Lower leg skin (tissue), 4 donors: ENCODE measurements at places on chromosomes 12 and 14.

- no peak for DNase-seq
Observed at GRCh38 chr14:38839694-38840365, 263.2 kb downstream of the SEC23A start.

DNA sequence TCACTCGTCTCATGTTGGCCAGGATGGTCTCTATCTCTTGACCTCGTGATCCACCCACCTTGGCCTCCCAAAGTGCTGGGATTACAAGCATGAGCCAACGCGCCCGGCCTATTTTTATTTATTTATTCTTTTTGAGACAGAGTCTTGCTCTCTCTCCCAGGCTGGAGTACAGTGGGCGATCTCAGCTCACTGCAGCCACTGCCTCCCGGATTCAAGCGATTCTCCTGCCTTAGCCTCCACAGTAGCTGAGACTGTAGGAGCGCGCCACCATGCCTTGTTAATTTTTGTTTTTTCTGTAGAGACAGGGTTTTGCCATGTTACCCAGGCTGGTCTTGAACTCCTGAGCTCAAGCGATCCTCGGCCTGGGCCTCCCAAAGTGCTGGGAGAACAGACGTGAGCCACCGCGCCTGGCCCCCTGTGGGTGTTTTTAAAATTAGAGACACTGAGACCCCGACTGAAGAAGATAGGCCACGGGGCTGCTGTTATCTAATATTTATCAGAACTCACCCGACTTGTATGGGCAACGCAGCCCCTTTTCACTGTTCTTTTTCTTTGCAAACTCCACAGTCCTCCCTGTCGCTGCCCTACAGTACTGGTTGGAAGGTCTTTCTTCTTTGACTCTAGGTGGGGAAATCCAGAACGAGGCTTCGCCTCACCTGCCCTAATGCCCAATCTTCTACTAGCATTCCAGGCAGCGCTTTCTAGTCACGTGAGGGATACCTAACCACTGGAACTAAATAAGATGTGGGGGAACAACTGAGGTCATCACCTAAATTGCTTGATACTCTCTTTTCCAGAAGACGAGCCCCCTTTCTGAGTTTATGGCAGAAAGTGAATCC lies 1.4 kb upstream of the GABARAPL1 start:
- no peak for DNase-seq

DNA sequence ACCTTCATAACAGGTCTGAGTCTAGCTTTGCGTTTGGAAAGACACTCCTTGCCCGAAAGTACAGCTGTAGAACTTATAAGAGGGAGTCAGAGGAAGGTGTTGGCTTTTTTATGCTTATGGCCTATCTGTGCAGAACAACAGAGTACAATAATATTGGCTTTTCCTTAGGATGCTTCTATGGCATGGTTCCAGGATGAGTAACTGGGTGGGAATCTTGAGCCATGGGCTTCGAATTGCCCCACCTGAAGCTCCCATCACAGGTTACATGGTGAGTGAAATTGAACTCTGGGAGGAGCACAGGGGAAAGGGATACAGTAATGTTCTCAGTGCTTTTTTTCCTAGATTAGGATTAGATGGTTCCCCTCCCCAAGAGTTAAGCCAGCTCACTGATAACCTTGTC lies 13.0 kb downstream of the PARP2 start:
- DNase-seq = no peak

DNA sequence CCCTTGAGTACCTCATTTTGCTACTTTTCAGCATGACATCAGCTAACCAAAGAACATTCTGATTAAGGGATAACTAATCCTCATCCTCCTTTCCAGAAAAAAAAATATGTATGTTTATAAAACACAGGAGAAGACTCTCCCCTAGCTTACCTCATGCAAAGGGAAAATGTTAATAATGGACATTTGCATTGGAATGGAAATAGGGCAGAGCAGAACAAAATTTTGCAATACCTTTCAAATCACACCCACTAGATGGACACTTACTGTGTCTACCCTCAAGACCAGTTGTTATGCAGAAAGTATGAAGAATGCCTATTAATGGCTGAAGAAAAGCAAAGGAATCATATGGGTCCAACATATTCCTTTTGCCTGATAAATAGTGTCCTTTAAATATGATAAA lies 8.9 kb upstream of the SLCO1A2 start:
- no peak for DNase-seq

DNA sequence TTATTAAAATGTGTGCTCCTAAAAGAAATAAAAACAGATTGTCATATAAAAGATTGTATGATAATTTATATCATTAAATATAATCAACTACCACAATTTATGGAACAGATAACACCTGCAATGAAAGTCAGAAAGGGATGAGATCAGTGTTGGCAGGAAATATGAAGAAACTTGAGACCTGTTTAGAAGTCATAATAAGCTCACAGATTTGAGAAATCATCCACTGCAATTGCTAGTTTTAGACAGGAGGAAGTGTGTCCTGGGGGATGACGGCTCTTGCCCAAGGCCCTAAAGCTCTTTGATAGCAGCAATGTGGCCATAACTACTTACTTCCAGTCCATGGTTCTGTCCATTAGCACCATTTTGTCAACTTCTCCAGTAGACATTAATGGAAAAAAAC lies 122.8 kb upstream of the SOX5 start:
- DNase-seq = no peak

GRCh38 chr14:101087614-101088394 lies 184.3 kb upstream of the RTL1 start:
- peak; percentile 45 for DNase-seq

DNA sequence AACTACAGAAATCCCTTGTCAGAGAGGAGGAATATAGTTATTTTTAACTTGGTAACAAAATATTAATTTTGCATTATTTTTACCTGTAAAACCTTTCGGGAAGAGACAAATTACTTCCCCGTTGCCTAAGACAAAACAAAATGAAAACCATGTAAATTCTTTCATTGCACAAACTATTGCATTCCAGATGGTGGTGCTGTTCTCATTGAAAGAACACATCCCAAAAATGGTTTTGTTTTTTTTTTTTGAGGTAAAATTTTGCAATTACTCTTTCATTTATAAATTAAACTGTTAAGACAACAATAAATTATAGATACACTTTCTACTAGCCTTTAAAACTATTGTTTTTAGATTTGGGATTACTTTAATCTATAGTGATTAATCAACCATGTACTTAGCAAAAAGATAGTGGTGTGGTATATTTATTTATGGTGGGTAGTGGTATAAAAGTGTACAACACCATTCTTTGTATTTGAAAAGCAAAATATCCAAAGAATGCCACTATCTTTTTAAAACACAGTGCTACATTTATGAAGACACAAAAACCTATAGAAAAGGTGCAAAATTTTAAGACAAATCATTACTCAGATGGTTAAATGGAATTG lies 115.5 kb downstream of the SLC38A1 start:
- DNase-seq = no peak

- DNase-seq = no peak
Observed at GRCh38 chr14:88533064-88533602, 21.7 kb downstream of the PTPN21 start.
